ENCODE measurements at places on chromosomes 11 and 22. TPM values are rescaled to one million over a fixed set of nuclear protein-coding genes. Genes with fewer than 3 reads are reported as not detected.

The RFPL3 gene
- not detected for total RNA-seq

The SMTNL1 gene
- total RNA-seq, result not detected

The ZFPL1 gene
- total RNA-seq, result 33.2 TPM

The TMEM191C gene
- total RNA-seq, result 1.1 TPM

The MIAT gene
- 0.25 TPM for total RNA-seq

The SERPIND1 gene
- total RNA-seq, result not detected

The RIMBP3B gene
- 0.30 TPM for total RNA-seq

The CADM1 gene
- 17.8 TPM for total RNA-seq

The SLC22A9 gene
- not detected for total RNA-seq

The ART1 gene
- not detected for total RNA-seq

The PRODH gene
- 1.3 TPM for total RNA-seq

The PTPRCAP gene
- 0.29 TPM for total RNA-seq

The OR2AG2 gene
- 0.07 TPM for total RNA-seq

The SDHD gene
- total RNA-seq, result 66.1 TPM

The ABCC8 gene
- 8.7 TPM for total RNA-seq

The PRG2 gene
- total RNA-seq, result not detected

The ZNF70 gene
- total RNA-seq, result 0.75 TPM

The FOLH1 gene
- total RNA-seq, result not detected

The MRGPRX3 gene
- total RNA-seq, result 0.09 TPM

The KLHDC7B gene
- total RNA-seq, result 0.05 TPM

The PLAAT2 gene
- total RNA-seq, result 0.95 TPM

The MACROD1 gene
- total RNA-seq, result 9.0 TPM

The INTS4 gene
- total RNA-seq, result 20.5 TPM

The SEZ6L gene
- total RNA-seq, result not detected

All from A549 treated with Hydrocortisone at 1 μM for 4 hours (cell line).